ENCODE measurements at places on chromosomes 5 and 9.

DNA sequence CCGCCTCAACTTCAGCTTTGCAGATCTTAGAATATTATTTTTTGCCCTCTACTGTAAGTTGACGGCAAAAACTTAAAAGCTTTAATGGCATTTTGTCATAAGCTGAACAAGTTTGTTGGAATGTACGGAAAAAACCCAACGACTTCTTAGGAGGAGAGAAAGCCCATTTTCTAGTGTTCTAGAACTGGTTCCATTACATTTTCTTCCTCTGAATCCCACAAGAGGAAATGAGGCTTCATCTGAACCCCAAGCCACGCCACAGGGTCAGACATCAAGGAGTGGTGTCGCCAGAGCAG, 113.7 kb downstream of the LHFPL2 start:
- DNase-seq = no peak

DNA sequence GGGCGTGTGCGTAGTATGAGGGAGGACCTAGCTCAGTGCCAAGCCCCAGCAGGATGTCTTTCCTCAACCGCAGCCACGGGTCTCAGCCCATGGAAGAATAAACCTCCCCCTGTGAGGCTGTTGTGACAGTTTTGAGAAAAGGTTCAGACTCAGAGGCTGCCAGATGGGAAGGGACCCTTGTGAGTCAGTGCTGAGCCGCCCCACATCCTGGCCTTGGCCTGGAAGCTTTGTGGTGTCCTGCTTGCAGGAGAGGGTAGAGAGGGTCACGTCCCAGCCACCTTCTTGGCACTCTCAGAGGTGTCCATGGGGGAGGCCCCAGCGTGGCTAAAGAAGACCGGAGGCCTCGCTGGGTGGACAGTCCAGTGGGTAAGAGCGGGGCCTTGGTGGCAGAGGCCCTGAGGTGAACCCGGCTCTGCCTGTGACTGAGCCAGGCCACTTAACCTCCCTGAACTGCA, 2.8 kb downstream of the GRHPR start:
- DNase-seq = no peak

- no peak for DNase-seq
Observed at GRCh38 chr5:34007201-34007620, 639 bp downstream of the AMACR start.

GRCh38 chr5:135360278-135361274, 38.5 kb downstream of the MACROH2A1 start:
- DNase-seq = no peak

DNA sequence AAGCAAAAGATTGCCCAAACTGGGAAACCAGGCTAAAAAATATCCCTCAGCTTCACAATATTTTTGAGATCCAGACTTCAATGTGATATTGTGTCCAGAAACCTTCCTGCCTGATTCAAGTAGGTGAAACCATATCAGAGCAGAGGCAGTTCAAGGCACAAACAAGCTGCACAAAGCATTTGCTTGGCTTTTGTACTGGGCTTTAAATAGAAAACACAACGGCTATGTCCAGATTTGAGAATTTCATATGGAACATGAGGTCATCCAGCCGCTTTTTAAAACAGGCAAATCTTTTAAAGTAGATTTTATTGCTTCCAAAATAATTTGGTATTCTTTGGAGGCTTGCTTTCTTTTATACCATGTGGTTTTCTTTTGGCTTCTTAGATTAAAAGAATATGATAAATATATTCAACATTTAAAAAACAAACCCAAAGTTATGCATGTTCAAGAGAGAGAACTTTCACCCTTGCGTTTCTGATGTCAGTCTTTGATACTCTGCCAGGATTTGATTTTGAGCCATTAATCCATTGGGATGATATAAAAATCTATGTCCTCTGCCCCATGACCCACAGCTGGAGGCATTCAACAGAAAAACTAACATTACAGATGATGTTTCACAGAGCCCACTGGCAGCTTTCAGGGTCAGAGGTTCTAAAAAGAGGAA, 29.0 kb upstream of the CCDC112 start:
- no peak for DNase-seq

DNA sequence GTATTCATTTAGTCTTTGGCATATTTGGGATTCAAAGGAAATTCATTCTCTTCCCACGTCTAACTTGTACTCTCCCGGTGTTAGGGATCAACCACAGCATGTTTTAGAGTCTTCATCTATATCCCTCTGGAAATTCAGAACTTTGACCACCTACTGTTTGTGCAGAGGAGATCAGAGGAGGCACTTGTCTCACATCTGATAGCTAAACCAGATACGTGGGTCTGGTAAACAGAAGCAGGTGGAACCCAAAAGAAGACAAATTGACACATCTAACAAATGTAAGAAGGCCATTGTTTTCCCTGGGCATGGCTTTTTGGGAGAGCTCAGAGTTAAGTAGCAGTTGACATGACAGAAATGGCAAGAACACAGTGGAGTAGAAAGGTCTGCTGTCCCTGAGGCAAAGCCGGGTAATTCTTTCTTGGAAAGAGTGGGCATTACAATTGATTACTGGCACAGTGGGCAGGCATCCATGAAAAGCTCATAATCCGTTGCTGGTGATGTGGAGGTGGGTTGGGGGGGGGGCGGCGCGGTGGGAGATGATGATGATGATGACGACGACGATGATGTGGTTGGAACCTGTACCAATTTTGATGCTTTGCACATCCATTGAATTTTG, 27.5 kb downstream of the PIP5K1B start:
- no peak for DNase-seq

- DNase-seq = no peak
Observed at GRCh38 chr9:19298436-19299000, 68.0 kb downstream of the DENND4C start.

GRCh38 chr9:68705531-68706362, 707 bp downstream of the PIP5K1B start:
- no peak for DNase-seq

DNA sequence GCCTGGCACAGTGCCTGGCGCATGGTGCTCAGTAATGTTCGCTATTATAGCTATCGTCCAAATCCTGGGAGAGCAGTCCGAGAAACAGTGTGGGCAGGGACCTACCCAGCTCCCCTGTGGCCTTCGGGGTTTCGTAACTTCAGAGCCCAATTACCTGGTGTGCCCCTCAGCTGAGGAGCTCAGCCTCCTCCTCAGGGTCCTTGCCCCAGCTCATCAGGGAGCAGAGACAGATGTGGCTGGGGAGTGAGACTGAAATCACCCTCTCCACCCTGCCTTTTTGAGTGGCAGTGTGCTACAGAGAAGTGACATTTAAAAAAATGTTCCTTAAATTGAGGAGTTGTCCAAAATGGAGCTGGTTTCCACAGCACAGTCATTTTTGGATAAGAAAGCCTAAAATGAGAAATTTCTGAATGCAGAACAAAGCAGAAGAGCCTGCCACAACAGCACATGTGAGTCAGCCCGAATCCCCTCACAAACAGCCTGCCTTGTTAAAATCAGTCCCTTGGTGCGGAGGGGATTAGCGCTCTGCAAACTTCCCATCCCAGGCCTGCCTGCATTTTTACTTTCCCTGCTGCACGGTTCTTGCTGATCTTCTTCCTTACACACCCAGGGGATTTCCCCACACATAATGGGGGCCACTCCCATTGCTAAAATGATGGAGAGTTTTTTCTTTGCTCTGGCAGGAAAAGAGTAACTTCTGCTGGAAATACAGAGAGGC, 78.1 kb upstream of the PITX1 start:
- DNase-seq = no peak

DNA sequence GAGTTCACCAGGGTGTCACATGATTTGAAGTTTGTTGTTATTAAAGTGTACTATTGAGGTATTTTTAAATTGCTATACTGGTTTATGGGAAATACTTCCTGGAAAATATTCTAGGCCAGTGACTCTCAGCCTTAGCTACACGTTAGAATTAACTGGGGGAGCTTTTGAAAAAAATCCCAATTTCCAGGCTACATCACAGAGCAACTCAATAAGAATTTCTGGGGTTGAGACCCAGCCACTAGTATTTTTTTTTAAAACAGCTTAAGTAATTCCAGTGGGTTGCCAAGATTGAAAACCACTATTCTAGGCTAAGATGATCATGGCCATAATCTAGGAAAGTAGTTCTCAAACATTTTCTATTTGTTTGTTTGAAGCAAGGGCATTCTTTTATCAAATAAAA, 142.9 kb upstream of the GRIA1 start:
- DNase-seq = no peak

- DNase-seq = no peak
Observed at GRCh38 chr9:77374266-77374665, 196.9 kb downstream of the VPS13A start.

DNA sequence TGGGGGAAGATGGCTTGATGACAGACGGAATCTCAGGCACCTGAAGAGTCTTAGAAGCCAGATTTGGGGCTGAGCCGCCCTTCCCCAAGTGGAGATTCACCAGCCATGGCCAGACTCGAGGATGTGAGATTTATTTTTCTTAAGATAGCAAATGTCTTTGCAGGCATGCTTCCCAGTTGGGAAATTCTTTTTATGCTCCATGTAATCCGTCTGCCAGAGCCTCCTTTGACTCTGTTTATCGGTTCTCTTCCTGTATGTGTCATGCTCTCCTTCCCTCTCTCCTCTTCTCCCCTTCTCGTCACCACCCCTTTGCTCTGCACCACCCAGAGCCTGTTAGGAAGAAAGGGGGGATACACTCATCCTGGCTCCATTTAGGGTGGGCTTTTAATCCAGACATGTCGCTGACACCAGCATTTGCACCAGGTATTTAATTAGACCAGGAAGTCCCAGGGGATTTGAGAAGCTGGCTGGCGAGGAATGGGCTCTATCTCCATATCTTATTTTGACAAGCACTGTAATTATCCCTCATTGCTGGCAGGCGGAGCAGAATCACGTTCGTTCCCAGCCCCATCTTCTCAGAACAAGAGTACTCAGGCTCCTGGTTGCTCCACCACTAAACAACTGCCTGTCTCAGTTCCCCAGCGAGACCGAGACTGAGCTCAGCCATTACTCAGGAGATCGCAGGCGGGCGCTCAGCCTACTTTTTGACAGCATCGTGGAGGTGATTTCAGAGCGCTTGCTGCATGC, 50.9 kb downstream of the KCNIP1 start:
- DNase-seq = no peak

GRCh38 chr5:2006971-2007291, 124.2 kb upstream of the IRX4 start:
- DNase-seq = no peak

- no peak for DNase-seq
Observed at GRCh38 chr9:9216934-9217333, 1395.9 kb downstream of the PTPRD start.

DNA sequence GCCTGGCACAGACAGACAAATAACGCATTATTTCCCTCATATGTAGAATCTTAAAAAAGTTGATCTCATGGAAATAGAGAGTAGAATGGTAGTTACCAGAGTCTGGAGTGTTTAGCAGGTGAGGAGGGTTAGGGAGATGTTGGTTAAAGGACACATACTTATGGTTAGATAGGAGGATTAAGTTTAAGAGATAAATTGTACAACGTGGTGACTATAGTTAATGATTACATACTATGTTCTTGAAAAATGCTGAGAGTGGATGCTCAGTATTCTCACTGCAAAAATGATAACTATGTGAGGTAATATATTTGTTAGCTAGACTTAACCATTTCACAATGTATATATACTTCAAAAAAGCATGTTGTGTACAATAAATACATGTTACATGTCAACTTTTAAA, 38.0 kb downstream of the CERT1 start:
- no peak for DNase-seq

DNA sequence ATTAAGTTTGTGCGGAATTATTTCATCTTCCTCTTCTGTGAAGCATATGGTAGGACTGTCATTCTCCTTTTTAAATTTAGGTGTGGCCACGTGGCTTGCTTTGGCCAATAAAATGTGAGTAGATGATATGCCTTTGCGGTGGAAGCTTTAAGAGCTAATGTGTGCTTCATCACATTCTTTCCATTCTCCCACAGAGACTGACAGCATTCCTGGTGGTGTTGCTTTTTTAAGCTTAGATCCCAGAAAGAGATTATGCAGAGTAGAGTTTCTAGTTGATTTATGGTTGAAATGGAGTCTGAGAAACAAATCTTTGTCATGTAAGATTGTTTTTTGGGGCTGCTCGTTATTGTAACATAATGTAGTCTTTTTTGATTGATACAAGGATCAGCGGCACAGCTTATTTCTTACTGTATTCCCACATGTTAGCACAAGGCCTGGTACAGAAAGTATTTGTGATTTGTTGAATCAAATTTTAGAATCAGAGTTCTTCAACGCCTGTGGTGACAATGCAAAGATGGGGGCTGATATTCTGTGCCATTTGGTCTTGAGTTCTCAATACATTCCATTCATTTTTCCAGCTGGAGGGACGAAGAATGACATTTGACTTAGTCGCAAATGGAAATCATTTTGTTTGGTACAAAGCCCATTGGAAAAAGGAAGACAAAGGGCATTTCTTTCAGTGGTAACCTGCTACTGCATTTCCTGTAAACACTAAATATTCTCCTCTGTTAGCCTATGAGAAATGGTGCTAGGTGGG, 209.9 kb upstream of the VLDLR start:
- DNase-seq = no peak

GRCh38 chr5:168198359-168198758, 93.1 kb upstream of the WWC1 start:
- no peak for DNase-seq

- DNase-seq = no peak
Observed at GRCh38 chr5:31894141-31894540, 255.2 kb downstream of the PDZD2 start.

DNA sequence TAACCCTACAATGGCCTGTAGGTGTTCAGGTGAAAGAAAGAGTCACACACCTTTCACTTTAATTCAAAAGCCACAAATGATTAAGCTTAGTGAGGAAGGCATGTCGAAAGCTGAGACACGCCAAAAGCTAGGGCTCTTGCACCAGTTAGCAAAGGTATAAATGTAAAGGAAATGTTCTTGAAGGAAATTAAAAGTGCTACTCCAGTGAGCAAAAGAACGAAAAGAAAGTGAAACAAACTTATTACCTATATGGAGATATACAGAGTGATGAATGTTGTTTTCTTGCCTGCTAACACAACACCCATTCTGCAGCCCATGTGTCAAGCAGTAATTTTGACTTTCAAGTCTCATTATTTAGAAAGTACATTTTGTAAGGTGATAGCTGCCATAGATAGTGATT, 254.2 kb upstream of the SLC24A2 start:
- DNase-seq = no peak

Measured in NCI-H524 treated with DMSO at 0.1 percent for 48 hours (cell line).